ENCODE measurements at places on chromosomes 1 and 21.
A peak's percentile ranks its signal among the peaks of the same experiment; 100 is the strongest.

- DNase-seq: no peak
Measured at GRCh38 chr1:186122837-186123236, 252.2 kb downstream of the TPR start.

GRCh38 chr1:74584185-74584584 lies 71.8 kb upstream of the LRRC53 start:
- no peak for DNase-seq

- no peak for DNase-seq
Measured at GRCh38 chr1:36835017-36835695, 199.2 kb downstream of the GRIK3 start.

DNA sequence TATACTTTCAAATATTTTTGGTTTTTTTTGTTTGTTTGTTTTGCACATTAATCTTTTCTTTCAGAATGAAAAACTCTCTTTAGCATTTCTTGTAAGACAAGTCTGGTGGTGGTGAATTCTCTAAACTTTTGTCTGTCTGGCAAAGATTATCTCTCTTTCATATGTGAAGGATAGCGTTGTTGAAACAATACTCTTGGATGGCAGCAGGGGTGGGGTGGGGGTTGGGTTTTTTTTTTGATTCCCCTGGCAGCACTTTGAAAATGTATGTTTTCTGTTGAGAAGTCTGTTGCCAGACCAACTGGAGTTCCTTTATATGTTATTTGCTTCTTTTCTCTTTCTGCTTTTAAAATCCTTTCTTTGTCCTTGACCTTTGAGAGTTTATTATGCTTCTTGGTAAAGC lies 160.2 kb downstream of the VAV3 start:
- no peak for DNase-seq

DNA sequence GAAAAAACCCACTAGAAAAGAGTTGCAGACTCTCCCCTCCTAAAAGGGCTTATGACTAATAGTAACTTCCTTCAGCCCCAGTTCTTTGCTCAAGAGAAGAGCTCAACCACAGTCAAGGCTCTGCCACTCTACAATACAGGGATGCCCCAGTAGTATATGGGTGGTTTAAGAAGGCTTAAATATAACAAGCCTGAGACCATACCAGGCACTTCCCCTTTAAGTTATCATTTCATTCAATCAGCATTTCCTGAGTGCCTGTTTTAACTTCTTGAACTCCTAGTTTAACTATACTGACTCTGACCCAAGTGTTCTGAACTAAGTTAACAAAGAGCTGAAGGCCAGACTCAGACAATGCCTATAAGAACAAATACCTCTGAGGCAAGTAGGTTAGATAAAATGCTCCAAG lies 19.8 kb downstream of the PRPF38A start:
- DNase-seq: no peak

GRCh38 chr1:93347334-93347899 lies 1.7 kb downstream of the DR1 start:
- no peak for DNase-seq

DNA sequence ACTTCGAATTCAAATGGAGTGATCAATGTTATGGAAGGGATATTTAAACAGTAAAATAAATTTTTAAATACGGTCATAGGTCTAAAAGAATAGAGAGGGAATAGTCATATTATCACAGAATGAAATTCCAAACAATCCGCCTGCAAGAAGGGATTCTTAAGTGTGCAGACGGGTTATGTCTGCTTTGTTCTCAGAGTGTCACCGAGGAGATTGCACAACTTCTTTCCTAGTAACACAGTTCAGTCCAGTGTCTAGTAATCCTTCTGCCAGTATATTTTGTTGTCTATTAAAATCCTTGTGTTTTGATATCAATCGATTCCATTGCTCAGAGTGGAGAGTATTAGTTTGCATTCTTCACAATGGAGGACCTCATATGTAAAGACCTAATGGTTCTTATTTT lies 48.4 kb downstream of the LRRC53 start:
- DNase-seq: no peak

DNA sequence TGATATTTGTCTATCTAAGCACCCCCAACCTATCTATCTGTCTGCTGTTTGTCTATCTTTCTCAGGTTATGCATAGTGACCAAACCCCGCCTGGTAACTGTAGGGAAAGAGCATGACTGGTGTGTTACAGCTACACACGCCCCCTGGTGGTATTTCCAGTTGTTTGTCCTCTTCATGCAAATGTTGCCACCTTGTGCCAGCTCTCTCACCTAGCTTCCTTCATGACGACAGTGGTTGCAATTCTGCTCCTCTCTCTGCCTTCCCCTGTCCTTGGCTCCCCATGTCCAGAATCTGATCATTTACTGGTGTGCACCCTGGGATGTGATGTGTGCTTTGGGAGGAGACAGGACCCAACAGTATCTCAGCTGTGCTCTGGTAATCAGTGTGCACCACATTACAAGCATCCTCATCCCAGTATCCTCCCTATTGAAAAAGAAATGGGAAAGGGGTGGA lies 8.1 kb upstream of the INKA2 start:
- peak; percentile 61 for DNase-seq

DNA sequence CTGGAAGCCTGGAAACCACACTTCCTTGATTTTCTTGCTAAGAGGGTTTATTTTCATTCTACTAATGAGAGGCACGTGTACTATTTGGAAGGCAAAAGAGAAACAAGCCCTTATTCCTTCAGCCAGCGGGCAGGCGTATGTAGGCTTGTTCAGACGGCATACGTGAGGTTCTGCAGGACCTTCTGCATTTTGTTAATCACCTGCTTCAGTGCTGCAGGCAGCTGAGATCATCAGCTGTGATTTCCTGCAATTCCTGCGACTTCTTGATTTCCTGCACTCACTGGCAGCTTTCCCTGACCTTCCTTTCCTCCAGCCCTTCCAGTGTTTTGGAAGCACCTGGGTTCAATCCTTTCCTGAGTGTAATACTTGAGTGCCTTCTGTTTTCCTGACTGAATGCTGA lies 43.4 kb downstream of the TSNAX start:
- DNase-seq: no peak

DNA sequence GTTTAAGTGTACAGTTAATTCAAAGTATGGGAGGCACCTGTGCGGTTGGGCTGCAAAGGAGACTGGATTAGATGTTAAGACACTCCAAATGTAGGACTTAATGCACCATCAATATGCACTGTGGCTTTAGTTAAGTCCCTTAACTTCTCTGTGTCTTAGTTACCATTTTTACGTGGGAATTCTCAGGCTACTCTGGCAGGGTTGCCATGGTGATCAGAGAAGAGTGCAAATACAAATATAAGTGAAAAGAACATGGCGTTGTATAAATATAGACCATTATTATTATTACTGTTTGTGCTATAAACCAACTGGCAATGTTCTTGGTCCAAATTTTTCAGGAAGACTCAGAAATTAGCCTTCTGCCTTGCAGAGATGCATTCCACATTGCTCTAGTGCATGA lies 595.6 kb downstream of the NPHP4 start:
- DNase-seq: no peak

GRCh38 chr1:50488356-50488755 lies 65.1 kb upstream of the DMRTA2 start:
- no peak for DNase-seq

DNA sequence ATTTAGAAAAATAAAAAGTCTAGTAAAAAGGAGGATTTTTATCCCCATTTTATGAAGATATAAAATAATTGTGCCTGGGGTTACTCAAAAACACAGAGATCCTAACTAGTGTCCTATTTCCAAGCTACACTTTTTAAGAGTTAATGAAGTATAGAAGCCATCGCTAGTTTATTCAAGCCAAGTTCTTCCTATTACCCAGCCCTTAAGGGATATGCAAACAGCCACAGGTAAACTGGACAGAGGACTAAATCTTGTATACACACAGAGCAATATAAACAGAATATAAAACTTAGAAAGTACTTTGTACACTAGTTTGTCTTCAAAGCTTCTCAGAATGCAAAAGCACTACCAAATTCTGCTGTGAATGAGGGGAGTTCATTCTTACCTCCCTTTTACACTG lies 111.1 kb downstream of the RERE start:
- DNase-seq: no peak

- no peak for DNase-seq
Measured at GRCh38 chr1:232227306-232227705, 402.6 kb downstream of the SIPA1L2 start.

- DNase-seq: no peak
Measured at GRCh38 chr1:57845041-57845440, 421.2 kb upstream of the DAB1 start.

DNA sequence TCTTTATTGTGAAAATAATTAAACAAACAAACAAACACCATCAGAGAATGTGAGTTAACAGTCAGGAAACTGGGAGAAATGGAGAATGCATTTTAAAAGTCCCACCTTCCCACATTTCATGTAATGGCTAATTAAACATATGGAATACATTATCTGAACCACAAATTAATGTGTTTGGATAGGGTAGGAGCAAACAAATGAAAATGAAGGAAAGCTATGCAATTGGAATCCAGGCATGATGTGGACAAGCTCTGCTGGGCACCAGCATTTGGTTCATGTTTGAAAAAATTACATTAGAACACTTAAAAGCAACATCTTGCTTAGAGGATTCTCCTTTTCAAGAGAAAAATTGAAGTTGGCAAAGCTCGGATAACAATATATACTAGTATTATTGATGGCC lies 628.1 kb downstream of the LMO4 start:
- DNase-seq: no peak

DNA sequence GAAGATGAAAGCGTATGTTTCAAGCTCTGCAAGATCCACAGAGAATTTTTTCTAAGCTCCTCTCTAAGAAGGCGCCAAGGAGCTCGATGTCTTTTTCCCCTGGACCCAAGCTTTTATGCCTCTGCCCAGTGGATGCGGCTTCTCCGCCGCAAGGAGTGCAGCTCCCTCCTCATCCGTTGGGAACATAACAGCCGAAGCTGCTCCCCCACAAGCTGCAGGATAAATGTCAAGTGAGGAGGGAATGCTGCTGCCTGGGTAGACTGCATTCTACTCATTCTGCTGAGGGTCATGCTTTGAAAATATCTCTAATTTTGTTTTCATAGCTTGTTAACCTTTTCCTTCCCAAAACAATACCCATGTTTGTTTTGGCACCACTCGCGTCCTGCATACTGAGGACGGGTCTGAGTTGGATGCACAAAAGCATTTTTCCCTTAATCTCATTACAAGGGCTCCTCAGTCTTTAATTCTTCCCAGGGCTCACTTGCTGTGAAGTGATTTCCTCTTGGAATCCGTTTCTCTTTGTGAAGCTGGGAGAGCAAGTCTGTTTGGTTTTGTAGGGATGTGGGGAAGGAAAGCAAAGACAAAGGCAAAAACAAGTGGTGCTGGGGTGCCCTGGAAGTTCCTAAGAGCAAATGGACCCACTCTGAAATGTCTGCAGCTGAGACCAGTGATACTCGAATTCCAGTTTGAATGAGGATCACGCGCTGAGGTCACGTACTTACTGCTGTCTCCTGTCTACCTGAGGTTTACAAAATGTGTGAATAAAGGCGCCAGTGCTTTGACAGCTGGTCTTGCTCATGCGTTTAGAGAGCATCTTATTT lies 134.0 kb upstream of the IRF2BP2 start:
- DNase-seq: no peak

- DNase-seq: no peak
Measured at GRCh38 chr1:205933671-205934618, 9.3 kb downstream of the SLC26A9 start.

- no peak for DNase-seq
Measured at GRCh38 chr1:152657677-152658076, 5.5 kb upstream of the LCE2D start.

DNA sequence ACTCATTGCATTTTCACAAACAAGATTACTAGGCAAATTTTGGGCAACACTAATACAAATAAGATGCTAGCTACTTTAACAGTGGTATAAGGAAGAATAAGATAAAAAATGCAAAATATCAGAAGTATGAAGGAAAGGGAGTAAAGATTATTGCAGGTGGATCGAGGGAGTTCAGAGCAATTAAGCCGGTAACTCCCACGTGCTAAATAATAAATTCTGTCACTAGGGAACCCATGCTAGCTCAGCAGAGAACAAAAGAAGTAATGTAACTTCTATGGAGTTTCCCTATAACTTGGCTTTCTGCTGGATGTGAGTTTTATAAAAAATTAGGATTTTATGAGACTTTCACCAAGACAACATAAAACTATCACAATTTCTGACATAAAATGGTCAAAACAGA lies 470.5 kb upstream of the RGS18 start:
- DNase-seq: no peak

DNA sequence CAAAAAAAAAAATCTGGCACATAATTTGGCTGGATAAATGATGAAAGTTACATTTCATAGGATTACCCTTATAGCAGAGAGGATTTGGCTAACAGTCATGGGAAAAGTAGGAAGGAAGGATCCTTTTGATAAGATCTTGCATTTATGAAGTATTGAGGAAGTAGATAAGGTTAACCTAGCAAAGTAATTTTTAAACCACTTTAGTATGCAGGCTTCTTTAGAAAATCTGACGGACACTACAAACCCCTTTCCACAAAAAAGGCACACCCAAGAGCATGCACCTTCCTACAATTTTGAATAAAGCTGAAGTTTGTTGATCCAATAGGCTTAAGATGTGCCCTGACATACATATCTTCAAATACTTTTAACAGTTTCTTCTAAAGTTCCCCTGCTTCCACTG lies 275.2 kb downstream of the GRIK1 start:
- no peak for DNase-seq

DNA sequence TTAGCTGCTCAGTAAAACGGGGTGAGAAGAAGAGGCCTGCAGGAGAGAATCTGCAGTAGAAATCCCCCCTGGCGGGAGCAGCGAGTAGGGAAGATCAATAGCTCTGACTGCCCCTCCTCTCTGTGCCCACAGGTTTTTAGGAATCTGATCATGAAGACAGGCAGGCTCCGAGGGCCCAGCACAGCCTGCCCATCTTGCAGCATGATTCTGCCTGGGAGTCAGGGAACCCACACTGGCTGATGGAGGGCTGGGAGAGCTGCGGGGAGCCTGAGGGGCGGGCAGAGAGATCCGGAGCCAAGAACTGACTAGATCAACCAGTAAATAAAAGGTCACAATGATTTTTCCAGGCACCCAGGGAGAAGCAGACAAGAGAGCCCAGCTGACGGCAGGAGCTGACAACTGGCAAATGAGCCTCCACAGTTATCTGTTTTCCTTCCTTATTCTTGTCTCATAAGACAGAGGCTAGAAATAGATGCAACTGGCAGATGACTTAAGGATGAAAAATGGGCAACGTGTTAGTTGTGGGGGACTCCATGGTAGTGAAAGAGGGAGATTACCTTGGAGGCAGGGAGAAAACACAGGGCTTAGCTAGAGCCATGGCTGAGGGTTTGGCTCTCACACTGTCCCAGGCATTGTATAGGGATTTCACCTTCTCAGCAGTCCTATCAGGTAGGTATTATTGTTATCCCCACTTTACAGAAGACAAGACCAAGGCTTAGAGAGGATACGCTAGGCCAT lies 116.2 kb downstream of the PLXNA2 start:
- no peak for DNase-seq

Measured in WERI-Rb-1 (cell line).